Activated CD4-positive, alpha-beta T cell treated with anti-CD3 and anti-CD28 coated beads, Interleukin-2, Interleukin-4, amounts not matched to agents 100 ng/mL and 50 ng/mL, durations not matched to agents 16 hours and 8 hours (primary cell): ENCODE measurements at places on chromosomes 3 and 15.

- DNase-seq = peak; percentile 54
Observed at GRCh38 chr15:92521624-92522008, 127.9 kb downstream of the ST8SIA2 start.

DNA sequence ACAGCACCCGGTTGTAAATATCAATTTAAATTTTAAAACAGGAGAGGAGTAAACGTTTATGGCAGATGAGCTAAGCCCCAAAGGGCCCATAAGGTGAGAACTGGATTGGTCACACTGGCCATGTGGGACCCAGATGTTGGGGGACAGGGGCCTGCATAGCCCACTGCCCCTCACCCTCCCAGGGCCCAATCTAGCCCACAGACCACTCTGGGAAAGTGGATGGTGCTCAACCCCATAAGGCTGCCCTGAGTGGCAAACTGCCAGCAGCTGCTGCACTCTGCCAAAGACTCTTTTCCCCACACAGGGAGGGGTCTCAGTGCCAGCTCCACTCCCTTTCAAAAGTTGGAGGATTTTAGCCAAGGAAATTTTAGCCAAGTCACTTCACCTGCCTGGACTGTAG is 42.5 kb downstream of the CCDC12 start:
- DNase-seq = no peak

DNA sequence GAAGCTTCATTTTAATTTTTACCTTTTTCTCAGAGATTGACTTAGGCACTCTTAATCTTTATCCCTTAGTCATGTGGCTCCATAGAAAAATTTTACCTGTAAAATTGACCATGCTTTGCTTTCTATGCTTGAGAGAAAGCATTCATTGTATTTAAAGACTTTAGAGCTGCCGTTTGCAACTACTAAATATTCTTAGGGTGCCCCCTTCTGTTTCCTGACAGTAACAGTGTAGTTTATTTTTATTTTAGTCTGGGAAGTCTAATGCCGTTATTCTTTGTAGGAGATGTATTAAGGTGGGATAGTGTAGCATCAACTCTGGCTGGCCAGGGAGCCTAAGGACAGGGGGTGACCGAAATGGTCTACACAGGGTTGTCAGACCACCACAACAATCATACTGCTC is 84.5 kb upstream of the SYNPR start:
- no peak for DNase-seq

DNA sequence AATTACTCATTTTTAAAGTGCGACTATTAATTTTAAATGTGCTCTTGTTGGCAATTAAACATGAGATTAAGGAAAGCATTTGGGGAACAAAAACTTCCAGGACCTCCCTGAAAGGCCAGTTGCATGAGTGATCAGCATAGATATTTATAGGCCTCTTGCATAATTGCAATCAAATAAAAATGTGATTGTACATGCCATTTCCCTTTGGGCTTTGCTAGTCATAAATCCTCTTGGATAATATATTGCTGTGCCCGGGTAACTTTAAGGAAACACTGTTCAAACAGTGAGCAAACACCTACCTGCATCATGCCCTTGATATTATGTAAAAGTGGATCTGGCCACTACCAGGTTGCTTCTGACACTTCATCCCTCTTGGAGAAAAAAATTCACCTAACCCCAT is 239.1 kb downstream of the MCTP2 start:
- DNase-seq = no peak

DNA sequence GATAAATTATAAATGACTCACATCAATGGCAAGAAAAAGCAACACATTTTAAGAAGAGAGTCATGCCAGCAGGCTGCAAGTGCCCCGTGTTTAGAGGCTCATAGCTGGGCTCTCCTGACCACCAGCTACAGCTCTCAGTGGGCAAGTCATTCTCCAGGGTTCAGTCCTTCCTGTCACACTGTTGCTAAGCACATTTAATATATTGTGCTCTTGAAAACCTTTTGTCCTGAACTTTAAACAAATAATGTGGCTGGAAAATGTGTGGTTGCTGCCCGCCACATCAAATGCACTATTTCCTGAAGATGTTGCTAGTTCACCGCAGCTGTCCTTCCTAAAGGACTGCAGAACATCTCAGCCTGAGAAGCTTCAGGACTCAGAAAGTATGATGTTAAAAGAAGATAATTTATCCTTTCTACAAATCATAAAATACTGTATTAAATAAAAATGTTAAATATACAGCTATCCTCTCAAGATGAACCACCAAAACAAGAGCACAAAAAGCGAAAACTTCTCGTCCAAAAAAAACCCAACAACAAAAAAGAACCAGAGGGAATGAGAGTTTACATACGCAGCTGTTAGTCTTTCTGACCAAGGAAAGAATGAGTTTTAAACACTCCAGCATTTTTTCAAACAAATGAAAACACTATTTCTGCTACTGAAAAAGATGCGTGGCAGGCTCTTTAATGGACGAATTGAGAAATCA is 951 bp downstream of the TARS3 start:
- DNase-seq = peak; percentile 53

GRCh38 chr15:79027532-79028410 is 62.8 kb downstream of the RASGRF1 start:
- DNase-seq = no peak

DNA sequence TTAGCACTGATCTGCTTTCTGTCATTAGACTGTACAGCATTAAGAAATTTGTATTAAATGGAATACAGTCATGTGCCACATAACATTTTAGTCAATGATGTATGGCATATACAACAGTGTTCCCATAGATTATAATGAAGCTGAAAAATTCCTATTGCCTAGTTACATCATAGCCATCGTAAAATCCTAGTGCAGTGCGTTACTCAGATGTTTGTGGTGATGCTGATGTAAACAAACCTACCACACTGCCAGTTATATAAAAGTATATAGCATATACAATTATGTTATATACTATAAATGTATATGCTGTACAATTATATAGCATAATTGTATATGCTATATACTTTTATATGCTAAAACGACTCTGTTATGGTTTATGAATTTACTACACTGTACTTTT is 41.7 kb downstream of the APH1B start:
- DNase-seq = no peak

GRCh38 chr15:70259640-70260508 is 162.2 kb upstream of the TLE3 start:
- DNase-seq = no peak

GRCh38 chr15:45728641-45729040 is 93.8 kb downstream of the SQOR start:
- DNase-seq = no peak

DNA sequence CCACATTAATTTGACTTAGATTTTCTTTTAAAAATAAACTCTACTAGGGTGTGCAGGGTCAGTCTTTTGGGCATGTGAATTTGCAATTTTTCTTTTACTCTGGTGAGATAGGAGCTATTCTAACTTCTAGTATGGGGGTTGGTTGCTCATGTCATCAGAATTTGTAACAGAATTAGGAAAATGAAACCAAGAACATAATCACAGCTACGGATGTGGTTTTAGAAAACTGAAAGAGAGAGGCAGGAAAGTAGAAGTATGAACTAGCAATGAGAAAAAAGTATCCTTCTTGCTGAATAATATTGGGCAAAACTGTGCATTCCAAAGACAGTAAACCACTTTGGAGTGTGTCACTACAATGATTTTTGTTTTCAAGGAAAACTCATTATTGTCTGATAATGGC is 43.3 kb downstream of the ADPGK start:
- peak; percentile 66 for DNase-seq

DNA sequence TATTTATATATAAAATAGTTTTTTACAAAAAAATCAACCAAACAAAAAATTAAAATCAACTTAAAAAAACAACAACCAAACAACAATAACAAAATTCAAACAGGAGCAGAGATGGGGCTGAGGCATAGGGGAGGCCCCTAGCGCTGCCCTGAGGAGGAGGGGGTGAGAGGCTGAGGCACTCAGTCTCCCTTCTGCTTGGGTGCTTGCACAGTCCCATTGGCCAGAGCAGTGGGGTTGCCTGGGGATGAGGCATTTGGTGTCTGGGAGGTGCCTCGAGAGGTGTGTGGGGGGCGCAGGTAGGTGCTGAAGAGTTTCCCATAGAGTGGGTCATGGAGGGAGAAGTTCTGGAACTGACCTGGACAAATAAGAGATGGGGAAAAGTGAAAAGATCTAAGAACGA is 8.0 kb downstream of the LPCAT4 start:
- DNase-seq = no peak

DNA sequence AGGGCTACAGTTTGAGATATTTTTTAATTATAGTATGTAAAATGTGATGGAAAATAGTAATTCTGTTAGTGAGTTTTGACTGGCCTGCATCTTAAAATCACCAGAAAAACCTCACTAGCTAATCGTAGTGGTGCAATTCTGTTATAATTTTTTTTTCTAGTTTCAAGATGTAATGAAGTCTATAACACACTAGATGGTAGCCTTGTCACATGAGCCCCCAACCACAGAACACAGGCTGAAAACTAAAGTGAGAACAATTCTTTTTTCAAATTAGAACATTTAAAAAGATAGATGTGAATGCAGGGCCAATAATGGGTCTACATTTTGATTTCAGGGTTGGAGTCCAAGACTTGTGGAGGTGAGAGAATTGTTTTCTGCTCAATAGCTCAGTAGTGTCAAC is 83.3 kb upstream of the KCNH8 start:
- DNase-seq = no peak

GRCh38 chr3:62876064-62876463 is 848 bp upstream of the CADPS start:
- no peak for DNase-seq

DNA sequence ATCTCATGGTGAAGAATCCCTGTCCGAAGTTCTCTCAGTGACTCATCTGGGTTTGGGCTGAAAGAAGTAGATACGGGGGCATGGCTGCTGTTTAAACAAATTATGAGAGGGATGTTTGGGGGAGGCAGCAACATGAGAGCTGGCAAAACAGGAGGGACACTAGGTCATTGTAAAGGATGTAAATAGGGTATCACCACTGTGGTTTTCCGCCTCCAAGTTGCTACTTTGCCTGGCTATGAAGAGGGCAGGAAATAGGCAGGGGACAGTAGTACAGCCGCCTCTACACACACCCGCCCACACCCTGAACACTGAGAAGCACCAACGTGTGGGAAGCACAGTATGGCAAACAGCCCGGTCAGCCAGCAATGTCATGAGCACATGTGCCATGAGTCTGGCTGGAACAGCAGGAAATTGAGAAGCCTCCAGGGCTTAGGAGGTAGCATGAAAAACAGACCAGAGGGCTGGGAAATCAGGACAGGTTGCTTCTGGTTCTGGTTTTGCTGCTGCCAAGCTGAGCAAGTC is 17.1 kb downstream of the HEXA start:
- DNase-seq = no peak

- DNase-seq = no peak
Observed at GRCh38 chr15:25770031-25770430, 93.1 kb downstream of the ATP10A start.

- peak; percentile 56 for DNase-seq
Observed at GRCh38 chr3:184334470-184335158, 2.8 kb upstream of the FAM131A start.

- DNase-seq = peak; percentile 0
Observed at GRCh38 chr15:72078887-72079286, 39.1 kb downstream of the MYO9A start.

- DNase-seq = no peak
Observed at GRCh38 chr15:58479941-58480340, 48.1 kb downstream of the LIPC start.

- peak; percentile 78 for DNase-seq
Observed at GRCh38 chr3:189142527-189142926, 29.2 kb upstream of the TPRG1 start.

- no peak for DNase-seq
Observed at GRCh38 chr15:47504624-47505256, 212.6 kb upstream of the SEMA6D start.

DNA sequence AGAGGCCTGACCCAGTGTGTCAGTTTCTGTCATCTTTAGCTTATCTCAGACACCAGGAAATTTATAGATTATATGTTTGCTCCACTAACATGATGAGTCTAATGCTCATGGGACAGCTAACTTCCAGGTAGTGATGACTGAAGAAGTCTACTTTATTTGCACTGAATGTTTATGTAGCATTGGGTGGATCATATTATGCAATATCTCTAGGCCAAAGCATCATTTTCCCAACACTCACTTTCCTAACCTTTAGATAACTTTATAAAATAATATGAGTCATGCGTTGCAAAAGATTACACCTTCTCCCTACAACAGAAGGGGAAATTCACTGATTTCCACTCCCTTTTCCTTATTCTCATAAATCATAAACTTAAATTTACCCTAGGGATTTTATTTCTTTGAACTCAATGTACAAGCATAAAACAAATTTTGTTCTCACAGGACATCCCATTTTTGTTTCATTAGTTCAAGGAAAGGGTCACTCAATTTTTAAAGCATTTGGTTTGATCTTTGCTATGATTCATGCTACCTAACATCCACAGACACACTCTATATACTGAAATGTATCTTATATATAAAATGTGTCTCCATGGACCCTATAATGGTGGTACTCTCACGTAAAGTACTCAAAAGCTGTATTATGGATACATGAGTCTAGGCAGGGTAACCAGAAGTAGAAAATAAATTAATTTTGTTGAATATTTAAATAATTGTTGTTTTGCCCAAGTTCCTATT is 225.2 kb downstream of the WDR72 start:
- DNase-seq = no peak

- DNase-seq = no peak
Observed at GRCh38 chr15:85878828-85879225, 84.1 kb upstream of the KLHL25 start.

DNA sequence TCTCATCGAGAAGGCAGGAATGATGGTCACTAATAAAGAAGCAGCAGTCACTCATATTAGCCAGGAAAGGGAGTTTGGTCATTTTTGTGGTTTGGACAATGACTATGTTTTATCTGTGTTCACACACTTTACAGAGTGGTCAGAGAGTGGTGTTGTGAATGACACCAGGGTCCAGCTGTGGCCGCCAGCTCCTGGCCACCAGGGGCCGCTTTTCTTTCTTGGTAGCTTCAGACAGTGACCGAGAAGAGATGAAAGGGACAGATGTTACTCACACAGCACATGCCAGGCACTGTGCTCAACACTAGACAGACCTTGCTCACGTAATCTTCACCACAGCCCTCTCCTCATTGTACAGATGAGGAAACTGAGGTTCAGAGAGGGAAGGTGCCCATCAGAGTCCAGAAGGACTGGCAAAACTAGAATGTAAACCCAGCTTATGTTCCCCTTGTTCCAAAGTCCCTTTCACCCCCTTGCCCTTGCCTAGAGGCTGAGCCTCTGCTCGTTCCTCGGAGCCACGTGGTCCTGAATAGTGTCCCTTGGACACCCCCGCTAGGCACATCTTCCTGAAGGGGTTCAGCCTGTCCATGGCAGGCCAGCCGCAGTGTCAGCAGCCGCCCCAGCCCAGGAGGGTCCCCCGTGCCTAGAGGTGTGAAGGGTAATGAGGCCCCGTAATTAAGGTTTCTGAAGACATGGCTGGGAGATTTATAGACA is 55.6 kb downstream of the CYP11A1 start:
- DNase-seq = no peak

GRCh38 chr15:94362385-94363092 is 131.2 kb downstream of the MCTP2 start:
- DNase-seq = no peak

DNA sequence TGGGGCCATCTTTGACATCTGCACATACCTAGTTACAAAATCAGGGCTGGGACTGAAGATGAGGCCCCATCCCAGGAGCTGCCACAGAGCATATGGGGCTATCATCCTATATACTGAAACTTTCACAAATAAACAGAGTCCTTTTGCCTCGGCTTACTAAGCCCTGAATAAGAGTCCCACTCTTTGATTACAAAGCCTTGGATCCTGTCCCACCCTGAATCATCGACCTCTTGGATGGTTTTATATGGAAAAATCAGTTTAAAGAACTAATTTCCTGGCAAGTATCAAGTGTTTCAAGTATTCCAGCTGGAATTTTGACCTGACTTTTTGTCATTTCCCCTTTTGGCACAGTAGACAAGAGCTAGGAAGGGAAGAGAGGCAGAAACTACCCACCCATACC is 331.3 kb upstream of the FRG2C start:
- no peak for DNase-seq
